BJ (cell line): ENCODE measurements at places on chromosomes 12 and 14. TPM values are rescaled to one million over a fixed set of nuclear protein-coding genes. Genes with fewer than 3 reads are reported as not detected.

DNA sequence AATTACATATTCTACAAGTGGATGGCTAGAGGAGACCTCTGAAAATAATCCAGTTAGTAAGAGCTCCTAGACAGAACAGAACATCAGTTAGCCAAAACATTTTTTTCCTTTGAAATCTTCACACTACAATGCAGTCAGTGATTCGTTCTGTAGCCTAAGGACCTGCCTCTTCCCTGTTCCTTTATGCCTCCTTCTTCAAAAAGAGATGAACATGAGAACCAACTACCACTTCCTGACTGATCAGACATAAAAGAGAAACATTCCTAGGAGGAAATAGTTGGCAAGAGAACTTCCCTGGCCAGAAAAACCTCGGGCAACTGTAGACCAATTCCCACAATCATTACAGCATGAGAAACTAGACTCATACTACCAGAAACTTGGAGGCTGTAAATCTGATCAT, 29.4 kb downstream of the ITPR2 start:
- DNase-seq: no peak

- no peak for DNase-seq
These were observed 6.0 kb downstream of the TMEM260 start for GRCh38 chr14:56585461-56586084.

DNA sequence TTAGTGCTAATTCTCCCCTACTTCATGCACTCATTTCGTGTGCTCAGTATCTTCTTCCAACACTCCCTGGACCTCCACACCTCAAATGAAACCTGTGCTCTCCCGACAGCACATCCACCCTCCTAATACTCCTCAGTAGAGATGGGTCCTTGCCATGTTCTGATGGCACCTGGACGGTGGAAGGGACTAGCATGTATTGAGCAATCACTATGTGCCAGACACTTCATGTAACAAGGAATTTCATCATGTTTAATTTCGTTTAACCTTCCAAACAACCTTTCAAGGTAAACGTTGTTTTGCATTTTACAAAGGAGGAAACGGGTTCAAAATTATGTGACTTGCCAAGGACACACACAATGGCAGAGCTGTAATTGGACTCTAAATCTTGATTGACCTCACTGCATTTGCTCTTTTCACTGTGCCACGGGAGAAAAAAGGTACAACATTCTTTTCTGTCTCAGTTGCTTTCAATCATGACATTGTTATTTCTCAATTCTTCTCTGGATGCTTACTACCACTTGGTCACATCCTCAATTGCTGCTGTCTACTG, 12.2 kb upstream of the SLC7A8 start:
- no peak for DNase-seq

DNA sequence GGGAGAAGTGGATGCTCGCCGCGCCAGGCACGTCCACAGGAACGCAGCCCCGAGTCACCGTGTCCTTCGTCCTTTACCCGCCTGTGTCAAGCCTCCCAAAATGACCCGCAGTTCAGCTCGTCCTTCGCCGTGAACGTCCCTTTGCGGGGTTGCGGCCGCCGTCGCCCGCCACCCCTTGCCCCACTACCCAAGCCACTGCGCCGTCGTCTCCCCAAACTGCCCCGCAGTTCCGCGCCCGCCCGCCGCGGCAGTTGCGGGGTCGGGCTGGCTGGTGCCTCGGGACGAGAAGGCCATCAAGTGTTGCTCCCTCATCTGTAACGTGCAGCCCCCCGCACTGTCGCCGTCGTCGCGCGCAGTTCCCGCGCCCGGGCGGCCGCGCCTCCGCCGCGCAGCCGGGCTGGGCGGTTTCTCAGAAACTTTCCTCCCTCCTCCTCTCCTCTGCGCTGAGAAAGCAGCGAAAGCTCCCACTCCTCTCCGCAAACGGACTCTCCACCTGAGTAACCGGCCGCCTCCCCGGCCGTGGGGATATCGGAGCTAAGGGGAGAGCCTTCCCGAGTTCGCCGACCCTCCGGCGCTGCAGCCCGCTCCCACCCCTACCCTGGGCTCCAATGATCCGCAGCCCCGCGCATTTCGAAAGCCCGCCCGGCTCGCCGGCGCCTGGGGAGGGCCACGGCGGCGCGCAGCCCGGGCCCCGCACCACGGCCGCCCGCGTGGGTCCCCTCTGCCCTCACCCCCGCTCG, 6.7 kb downstream of the CDKN1B start:
- no peak for DNase-seq

- DNase-seq: no peak
These were observed 76.0 kb downstream of the VCPKMT start for GRCh38 chr14:50040401-50040775.

AQP6 gene
- not detected in 2 replicates for polyA plus RNA-seq

RNF212B gene
- not detected in 2 replicates for polyA plus RNA-seq

GRCh38 chr12:26539131-26539530, 293.9 kb downstream of the ITPR2 start:
- no peak for DNase-seq

DNA sequence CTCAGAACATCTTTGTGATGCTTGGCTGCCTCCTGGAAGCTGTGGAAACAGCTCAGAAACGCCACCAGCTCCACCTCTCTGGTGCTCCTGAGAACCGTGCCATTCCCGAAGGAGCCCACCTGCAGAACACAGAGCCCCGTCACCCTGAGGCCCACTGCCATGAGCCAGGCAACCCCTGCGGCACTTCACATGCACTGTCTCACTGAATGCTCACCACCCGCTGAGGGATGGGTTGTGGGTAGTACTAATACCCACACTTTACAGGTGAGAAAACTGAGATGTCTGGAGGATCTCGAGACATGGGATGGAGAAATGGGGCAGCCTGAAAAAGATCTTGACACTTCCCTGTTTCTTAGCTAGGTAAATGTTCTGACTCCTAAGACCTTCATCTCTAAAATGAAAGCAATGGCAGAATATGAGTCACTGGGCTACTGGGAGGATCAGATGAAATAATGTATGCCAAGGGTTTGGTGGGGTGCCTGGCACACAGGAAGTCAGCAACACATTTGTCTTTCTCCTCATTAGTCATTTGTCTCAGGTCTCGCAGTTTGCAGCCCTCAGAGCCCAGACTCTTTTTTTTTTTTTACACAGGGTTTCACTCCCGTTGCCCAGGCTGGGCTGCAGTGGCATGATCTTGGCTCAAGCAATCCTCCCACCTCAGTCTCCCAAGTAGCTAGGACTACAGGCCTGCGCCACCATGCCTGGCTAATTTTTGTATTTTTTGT, 5.3 kb downstream of the OASL start:
- DNase-seq: no peak
